H1 (cell line): ENCODE measurements at places on chromosomes 13 and 19.

GRCh38 chr19:14248578-14249011, 42.6 kb upstream of the ADGRL1 start:
- peak; percentile 84 for DNase-seq

GRCh38 chr19:7888145-7888825, at the start of gene LRRC8E:
TSS of gene LRRC8E (plus strand) at chr19:7888510. CDS start at chr19:7895604, 7,094 bp downstream.
- DNase-seq = no peak

DNA sequence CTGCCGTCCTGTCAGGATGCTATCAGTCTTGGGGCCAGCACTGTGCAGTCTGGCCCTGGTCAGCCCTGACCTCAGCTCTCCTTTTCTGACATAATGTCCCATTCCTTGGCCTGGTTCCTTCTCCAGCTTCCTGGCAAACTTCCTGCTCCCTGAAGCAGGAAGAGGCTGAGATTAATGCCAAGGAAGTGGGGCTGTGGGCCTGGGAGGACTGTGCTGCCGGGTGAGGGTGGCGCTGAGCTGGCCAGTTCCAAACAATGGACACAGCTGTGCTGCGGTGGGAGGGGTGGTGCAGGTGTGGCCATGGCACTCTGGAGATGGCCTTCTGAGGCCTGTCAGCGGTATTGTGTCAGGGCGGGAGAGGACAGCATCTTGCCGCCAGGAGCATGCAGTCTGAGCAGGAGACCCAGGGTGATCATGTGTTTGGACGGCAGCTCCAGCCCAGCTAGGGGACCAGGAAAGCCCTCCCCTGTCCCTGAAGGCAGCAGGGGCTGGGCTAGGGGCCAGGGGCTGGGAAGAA, 30.9 kb downstream of the TUBA3C start:
- no peak for DNase-seq

DNA sequence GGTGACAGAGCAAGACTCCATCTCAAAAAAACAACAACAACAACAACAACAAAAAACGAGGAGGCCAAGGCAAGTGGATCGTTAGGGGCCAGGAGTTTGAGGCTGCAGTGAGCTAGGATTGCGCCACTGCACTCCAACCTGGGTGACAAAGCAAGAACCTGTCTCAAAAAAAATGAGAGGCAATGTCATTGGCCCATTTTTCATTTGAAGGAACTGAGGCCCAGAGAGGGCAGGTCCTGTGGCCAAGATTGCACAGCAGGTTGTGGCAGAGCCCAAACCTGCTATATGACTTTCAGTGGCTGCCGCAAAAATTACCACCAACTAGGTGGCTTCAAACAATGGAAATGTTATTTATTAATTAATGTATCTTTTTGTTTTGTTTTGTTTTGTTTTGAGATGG, 5.5 kb downstream of the PIK3R2 start:
- no peak for DNase-seq

- DNase-seq = no peak
These were observed 4.6 kb downstream of the MIDN start for GRCh38 chr19:1252821-1253513.

DNA sequence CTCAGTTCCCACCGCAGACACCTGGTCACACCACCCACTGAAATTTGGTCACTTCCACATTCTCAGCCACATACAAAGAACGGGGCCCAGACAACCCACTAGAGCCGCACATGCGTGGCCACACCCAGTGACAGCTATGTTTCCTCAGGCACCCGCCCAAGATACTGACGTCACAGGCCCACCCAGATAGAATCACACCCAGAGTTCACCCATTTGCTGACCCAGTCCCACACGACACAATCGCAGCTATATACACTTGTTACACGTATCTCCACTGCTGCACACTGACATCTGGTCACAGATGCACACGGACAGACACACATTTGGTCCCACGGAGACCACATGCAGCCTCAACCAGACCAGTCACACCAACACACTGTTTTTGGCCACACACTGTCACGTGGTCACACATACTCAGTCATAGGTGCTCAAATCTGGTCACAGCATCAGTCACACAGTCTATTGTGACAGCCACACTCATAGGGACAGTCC, 2.9 kb downstream of the NUMBL start:
- no peak for DNase-seq

DNA sequence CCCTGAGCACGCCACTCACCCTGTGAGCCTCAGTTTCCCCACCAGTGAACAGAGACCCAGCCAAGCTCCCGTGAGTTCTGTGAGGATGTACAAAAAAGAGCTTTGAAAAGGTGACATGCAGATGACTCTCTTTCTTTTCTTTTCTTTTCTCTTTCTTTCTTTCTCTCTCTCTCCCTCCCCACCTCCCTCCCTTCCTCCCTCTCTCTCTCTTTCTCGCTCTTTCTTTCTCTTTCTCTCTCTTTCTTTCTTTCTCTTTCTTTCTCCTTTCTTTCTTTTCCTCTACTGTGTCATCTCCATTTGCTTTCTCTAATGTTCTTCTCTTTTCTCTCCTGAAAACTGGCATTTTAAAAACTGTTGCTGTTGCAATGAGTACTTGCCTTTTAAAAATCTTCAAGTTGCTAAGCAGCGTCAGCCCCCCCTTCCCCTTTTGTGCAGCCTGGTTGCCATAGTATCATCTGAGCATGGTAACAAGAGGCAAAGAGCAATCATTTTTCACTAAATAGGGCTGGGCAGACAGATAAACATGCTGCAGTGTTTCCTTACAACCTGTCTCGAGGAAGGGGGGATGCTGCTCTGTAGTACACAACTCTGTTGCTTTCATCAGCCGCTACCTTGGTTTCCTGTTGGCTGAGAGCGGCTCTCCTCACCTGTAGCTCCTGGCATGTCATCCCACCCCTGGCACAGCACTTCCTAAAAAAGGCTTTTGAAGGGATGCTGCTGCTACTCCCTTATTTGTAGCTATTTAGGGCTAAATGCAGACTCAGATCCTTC, 108.7 kb upstream of the MBNL2 start:
- DNase-seq = no peak

DNA sequence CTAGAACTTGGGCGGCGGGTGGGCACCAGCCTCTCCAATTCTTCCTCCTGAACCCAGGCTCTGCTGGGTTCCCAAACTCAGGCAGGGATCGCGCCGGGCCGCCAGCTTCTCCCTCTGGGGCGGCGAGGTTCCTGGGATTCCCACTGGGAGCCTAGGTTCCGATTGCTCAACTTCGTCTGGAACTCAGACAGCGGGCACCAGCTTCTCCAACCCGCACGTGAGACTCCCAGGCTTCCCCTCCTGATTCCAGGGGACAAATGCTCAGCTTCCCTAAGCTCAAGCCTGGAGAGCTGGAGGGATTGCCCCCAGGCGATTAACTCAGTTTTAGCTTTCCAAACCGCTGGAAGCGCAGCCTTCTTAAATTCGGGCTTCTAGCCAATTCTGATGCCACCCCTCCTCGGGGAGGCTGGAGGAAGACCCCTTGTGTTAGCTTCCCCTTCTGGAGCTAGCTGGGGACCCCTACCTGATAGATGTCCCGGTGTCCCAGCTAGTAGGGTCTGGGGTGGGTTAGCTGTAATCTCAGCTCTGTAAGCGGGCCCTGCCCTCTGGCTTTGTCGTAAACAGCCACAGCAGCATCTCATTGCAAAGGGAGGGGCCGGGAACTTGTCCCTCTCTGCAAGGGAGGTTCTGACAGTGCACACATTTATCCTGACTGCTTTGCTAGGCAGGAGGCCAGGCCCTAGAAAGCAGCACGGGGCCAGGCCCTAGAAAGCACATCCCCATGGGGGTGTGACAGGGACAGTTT, 671 bp downstream of the MCOLN1 start:
- DNase-seq = no peak

DNA sequence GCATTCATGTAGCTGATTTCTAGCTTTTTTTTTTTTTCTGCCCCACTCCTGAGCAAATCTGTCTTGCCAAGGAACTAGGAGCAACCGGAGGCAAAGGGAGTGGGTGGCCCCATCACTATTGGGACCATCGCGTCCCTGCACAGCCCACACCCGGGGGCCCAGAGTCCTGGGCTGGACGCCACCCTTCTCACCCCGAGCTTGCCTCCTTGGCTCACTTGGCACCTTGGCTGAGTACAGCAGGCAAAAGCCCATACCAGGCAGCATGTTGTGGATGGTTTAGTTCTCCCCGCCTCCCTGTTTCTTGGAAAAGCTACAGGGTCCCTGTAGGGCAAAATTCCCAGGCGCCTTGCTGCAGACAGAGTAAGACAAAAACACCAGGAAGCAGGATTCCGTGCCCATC, 13.7 kb downstream of the SMIM24 start:
- DNase-seq = no peak

GRCh38 chr13:45604892-45605291, 10.6 kb downstream of the ERICH6B start:
- no peak for DNase-seq

GRCh38 chr19:42048992-42049391, 21.0 kb downstream of the GRIK5 start:
- DNase-seq = no peak

DNA sequence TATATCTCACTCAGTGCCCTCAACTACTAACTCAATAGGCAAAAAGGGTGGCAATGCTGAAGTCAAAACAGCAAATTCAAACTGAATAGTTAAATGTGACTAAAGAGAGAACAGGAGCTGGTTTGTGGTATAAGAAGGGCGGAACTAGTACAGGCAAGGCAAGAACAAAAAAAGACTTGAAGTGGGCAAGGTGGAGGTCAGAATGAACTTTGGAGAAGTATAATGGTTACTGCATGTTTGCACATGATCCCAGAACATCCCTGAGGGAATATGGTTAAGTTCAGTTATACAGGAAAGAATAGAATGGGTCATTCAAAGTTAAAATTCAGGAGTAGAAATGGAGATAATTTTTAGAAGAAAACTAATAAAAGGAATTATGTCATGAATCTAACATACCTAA, 85.5 kb downstream of the DIAPH3 start:
- no peak for DNase-seq

DNA sequence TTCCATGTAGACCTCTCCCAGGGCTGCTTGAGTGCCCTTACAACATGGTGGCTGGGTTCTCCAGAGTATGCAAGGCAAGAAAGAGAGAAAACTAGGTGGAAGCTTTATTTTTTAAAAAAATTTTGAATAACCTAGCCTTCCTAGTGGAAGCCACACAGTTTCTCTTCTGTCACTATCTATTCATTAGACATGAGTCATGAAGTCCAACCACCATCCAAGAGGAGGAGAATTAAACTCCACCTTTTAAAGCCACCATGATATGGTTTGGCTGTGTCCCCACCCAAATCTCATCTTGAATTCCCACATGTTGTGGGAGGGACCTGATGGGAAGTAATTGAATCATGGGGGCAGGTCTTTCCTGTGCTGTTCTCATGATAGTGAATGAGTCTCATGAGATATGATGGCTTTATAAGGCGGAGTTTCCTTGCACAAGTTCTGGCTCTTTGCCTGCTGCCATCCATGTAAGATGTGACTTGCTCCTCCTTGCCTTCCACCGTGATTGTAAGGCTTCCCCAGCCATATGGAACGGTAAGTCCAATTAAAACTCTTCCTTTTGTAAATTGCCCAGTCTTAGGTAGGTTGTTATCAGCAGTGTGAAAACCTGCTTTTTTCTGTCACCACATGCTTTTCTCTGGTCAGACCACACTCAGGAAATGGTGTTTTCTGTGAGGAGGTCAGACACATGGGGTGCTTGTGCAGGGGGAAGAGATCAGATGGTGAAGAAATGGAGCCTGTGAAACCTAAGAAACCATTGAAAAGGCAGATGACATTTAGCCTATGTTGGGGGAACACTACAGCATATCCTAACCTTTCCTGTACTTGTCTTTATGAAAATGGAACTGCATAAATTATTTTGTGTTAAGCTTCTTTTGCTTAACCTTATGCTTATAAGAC, 57.7 kb downstream of the ANKRD10 start:
- DNase-seq = no peak

GRCh38 chr13:94546061-94546839, 49.7 kb downstream of the TGDS start:
- DNase-seq = peak; percentile 25

- no peak for DNase-seq
These were observed 44.9 kb downstream of the ESD start for GRCh38 chr13:46751811-46752635.

- no peak for DNase-seq
These were observed 7.7 kb downstream of the MEX3D start for GRCh38 chr19:1560286-1560882.

DNA sequence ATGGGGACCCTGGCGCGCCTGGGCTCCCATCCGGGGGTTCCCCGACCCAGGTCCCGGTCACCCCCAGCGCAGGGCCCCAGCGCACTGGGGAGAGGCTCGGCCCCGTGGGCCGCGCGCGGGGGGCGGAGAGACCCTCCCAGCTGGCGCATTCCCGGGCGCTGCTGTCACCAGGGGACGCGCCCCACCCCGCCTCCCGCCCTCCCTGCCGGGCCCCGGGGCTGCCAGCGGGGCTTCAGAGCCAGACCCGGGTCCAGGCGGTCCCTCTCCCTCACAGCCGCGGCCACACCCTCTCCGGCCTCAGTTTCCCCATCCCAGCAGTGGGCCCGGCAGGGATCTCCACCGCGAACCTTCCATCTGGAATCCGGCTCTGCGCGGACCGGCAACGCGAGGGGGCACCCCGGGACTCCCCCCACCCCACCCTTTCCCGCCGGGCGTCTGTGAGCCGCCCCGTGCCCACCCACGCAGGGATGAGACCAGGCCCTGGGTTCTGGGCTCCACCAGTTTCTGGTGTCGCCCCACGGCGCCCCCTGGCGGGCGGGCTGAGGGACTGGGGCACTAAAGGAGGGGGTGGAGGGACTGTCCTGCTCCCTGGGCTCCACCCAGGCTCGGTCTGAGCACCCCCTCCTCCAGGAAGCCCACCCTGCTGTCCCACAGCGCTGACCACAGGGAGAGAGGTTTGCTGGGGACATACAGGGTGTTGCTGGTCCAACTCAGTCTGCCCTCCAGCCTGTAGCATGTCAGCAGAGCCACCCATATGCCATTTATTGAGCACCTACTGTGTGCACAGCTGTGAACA, 878 bp upstream of the ADAMTSL5 start:
- no peak for DNase-seq

DNA sequence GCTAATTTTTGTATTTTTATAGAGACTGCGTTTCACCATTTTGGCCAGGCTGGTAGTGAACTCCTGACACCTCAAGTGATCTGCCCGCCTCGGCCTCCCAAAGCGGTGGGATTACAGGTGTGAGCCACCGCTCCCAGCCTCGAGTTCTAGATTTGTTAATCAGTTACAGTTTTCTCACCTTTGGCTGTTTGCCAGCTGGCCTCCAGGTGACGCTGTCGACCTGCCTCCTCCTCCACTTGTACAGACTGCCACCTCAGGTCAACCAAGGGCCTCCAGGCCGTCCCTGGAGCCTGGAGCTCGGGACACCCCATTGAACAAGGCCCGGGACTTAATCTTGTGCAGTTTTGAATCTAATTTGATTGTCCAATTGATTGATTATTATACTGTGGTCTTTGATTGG, 45.5 kb downstream of the IER2 start:
- DNase-seq = peak; percentile 86

- DNase-seq = no peak
These were observed 9.8 kb upstream of the CIRBP start for GRCh38 chr19:1259206-1259875.
